ENCODE measurements at places on chromosomes 12 and 14.
A peak's percentile ranks its signal among the peaks of the same experiment; 100 is the strongest.

DNA sequence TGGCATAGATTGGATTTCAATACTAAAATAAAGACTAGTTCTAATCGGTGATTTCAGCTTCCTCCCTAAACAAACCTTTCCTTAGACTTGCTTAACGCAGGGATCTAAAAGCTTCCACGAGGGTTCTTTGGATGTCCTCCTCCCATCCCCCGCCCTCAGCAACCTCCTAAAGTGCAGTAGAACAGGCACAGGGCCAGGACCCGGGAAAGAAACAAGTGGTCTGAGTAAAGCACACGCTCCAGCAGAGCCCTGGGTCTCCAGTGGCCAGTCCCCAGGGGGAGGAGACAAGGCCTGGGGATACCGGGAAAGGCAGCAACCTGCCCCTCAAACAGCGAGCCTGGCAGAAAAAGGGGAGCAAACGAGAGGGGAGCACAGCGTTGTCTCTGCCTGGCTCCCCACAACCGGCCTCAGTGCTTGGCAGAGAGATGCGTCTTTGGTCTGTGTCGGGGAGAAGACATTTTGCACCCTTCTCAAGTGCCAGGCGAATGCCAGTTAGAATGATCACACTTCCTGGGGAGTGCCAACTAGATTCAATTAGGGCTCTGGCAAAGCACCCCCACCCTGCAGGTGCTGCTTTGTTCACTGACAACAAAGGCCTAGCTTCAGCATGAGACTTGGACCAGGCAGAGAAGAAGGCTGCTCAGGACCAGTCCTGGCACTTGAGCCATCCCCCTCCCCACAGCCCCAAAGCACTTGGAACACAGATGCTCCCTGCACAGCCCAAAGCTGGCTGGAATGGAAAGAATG is 17.1 kb upstream of the SLC6A12 start:
- no peak for DNase-seq

DNA sequence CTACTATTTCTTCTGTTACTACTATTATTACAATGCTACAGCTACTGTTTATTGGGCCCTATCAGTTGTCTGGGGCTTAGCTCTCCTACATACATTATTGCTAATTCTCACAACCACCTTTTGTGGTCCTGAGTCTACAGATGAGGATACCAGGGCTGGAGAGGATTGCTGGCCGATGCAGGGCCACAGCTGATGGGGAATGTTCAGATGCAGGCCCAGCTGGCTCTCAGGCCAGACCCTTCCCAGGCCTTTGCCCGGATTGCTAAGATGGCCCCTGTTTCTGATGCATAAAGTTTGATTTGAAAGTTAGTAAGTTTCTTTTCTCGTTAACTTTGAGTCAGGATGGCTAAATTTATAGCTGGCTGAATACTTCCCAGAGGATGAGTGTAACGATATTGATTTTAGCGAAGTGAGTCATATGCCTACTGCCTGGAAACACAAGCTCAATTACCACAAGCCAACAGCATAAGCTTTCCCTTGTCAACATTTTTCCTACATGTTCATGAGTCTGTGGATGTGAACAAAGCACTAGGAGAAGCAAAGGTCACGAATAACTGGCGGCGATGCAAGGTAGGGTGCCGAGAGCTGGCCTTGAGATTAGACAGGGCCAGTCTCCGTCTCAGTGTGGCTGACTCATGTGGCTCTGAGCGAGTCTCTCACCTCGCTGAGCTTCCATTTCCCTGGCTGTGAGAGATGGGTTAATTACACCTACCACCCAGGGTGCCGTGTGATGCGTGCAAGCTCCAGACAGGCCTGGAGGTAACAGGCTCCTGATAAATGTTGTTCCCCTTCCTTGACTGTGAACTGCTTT is 111.0 kb downstream of the BEGAIN start:
- no peak for DNase-seq

GRCh38 chr12:32032205-32032810 is 73.1 kb downstream of the RESF1 start:
- no peak for DNase-seq

GRCh38 chr12:46535907-46536306 is 163.3 kb upstream of the SLC38A2 start:
- DNase-seq: no peak

GRCh38 chr14:103318750-103319419 is 15.2 kb upstream of the EIF5 start:
- no peak for DNase-seq

DNA sequence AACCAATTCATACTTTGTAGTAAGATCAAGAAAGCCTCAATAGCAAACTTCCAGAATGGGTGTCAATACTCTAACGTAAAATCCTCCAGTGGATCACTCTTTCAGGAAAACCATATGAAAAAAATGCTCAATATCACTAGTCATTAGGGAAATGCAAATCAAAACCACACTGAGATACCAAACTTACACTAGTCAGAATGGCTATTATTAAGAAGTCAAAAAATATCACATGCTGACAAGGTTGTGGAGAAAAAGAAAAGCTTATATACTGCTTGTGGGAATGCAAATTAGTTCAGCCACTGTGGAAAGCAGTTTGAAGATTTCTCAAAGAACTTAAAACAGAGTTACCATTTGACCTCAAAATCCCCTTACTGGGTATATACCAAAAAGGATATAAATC is 49.5 kb upstream of the ATXN7L3B start:
- no peak for DNase-seq

- peak; percentile 29 for DNase-seq
Measured at GRCh38 chr12:94689002-94689645, 38.8 kb upstream of the TMCC3 start.

DNA sequence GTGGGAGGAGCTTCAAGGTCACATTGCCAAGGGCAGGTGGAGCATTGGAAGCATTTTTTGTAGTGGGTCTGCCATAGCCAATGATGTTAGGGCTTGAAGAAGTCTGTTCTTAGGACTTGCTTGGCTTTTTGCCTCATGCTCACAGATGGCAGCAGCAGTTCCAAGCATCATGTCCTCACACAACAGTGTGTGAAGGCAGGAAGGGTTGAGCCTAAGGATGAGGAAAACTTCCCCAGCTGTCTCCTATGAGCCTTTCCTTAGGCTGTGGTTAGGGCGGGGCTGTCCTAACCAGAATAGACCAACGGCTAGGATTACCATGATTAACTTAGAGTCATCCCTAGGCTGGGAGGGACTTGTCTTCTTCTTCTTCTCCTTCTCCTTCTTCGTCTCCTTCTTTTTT is 76.2 kb upstream of the KCNA1 start:
- DNase-seq: no peak

DNA sequence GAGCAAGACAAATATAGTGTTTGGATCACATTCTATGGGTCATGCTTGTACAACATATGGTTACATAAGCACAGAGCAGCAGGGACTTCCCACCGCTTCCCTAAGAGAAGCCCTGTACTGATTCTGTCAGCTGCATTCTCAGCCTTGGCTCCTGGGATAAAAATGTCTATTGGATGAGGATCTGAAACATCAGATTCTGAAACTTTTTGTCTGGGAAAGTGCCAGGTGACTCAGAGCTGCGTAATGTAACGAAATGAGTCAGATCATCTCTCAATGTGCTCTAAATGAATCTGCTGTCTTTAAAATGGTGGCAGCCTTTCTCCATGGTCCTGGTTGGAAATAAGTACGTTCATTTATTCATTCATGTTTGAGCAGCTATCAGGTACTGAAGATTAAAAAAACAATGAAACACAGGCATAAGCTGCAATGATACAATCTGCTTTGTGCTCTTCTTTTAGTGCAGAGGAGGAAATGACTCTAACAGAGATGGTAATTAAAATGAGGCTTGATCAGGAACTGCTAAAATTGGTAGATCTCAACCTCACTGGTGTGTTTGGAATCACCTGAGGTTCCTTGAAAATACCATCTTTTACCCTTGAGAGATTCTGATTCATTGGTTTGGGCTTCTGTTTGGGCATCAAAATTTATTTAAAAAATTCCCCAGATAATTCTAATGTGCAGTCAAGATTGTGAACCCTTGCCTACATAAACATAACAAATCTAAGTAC is 99.1 kb upstream of the NAP1L1 start:
- peak; percentile 38 for DNase-seq

DNA sequence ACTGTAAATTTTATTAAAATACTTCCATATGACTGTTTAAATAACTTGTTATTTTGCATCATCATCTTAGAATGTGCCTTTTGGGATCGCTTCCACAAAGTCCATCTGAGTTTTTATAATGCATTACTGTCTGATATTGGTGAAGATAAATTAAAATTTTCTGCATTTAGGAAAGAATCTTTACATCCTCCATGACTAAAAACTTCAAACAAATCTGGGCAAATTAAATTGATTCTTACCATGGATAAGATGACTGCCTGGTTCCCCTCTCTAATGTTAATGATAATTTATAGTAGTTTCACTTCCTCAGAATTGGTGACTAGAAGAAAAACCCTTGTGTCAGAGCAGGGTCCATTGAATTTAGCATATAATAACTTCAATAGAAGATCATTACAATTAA is 94.7 kb upstream of the SLC38A4 start:
- peak; percentile 26 for DNase-seq

DNA sequence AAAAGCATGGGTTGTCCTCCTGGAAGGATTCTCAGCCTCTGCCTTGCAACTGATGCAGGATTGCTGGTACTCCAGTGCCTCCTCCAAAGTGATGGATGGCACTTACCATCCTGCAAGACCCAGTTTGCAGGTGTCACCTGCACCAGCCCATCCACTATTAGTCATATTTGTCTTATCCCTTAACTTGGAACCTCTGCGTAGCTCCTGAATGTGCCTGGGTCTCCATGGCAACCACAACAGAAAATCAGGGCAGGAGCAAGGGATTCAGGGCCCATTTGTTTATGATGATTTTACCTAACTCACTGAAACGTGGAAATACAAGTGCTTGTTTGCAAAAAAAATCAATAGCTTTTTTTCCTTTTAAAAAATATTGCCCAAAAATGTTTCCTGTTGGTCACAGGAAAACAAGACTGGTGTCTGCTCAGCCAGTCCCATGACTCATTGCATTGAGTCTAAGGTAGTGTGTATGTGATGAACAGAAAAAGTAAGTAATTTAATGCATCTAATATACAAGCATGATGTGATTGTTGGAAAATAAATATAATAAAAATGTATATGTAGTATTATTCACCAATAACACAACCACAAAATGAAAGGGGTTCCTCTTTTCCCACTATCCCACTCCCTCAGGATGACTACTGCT is 1196.3 kb upstream of the TMEM132C start:
- no peak for DNase-seq

GRCh38 chr12:57225680-57226210 is 3.8 kb upstream of the SHMT2 start:
- DNase-seq: no peak

- DNase-seq: no peak
Measured at GRCh38 chr12:61676520-61676919, 583.7 kb upstream of the USP15 start.

- DNase-seq: no peak
Measured at GRCh38 chr12:105092336-105092735, 8.1 kb upstream of the ALDH1L2 start.

DNA sequence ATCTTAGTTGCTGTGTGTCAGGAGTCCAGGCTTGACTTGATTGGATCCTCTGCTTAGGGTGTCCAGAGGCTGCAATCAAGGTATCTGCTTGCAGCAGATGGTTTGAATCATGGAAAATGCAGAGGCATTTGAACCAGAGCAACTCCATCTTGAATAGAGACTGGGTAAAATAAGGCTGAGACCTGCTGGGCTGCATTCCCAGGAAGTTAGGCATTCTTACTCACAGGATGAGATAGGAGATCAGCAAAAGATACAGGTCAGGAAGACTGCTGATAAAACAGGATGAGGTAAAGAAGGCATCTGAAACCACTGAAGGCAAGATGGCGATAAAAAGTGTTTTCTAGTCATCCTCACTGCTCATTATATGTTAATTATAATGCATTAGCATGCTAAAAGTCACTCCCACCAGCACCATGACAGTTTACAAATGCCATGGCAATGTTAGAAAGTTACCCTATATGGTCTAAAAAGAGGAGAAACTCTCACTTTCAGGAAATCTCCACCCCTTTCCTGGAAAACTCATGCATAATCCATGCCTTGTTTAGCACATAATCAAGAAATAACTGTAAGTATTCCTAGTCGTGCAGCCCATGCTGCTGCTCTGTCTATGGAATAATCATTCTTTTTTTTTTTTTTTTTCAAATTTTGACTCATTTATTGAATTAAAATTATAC is 218.3 kb upstream of the CPNE8 start:
- no peak for DNase-seq

GRCh38 chr12:125395583-125396215 is 330.5 kb downstream of the AACS start:
- no peak for DNase-seq

DNA sequence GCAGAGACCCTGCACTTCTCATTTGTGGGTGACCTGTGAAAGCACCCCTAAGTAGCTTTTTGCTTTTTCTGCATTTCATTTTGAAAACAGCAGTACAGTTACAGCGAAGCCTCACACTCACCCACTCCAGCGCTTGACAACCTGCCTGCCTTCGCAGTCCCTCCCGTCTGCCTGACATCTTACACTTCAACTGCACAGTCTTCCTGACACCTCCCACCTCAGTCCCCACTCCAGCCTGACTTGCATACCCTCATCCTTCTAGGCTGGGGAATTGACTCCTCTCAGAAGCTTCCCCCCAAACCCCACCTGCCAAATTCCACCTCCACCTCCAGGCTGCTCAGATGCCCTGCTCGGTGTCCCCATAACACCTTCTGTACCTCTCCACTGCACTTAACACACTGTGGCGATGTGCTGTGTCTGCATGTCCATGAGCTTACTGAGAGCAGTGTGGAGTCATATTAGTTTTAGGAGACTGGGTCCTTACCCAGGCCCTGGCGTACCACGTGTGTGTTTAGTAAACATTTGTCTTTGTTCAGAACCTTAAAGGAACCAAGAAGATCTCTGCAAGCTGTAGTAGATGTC is 159.4 kb downstream of the PRKCH start:
- DNase-seq: no peak

DNA sequence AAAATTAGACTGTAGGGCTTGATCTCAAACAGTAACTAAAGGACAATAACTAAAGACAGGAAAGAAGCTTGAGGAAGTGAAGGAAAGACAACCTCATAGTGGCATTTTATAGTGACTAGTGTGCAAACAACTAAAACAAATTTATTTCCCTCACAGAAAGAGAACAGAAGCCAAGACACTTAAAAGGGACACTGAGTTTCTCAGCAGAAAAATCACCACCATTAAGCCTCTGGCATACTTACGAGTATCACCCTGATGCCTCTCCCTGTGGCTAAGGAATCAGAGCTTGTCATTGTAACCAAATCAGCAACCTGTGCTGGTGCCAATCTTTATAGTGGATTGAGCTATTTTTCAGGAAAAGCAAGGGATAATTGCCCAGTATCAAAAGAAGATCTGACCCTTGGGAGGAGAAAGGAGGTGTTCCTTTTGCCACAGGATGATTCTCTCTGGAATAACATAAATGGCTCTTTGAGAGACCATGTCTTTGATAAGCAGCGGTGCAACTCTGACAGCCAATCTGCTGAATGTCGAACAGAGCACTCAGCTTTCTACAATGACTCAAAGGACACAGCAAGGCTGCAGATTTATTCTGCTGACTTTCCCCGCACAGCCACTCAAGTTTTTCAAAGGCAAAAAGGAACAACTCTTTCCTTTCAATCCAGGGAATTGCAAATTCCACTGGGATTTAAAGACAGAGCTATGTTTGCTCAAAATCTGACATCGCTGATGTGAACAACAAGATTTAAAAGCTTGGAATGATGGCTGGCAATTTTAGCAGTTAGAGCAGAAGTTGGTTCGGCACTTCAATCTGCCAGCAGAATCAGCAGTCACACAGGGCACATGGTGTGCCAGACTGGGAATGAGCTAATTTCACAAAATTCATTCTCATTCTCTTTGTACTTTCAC is 34.6 kb downstream of the ATF7 start:
- no peak for DNase-seq

Data from GM10248 (cell line).